ENCODE measurements at places on chromosomes 5 and 9.

GRCh38 chr5:17723876-17724275 lies 89.6 kb downstream of the TAF11L14 start:
- DNase-seq: no peak

GRCh38 chr5:172942556-172942955 lies 16.7 kb upstream of the RPL26L1 start:
- no peak for DNase-seq

DNA sequence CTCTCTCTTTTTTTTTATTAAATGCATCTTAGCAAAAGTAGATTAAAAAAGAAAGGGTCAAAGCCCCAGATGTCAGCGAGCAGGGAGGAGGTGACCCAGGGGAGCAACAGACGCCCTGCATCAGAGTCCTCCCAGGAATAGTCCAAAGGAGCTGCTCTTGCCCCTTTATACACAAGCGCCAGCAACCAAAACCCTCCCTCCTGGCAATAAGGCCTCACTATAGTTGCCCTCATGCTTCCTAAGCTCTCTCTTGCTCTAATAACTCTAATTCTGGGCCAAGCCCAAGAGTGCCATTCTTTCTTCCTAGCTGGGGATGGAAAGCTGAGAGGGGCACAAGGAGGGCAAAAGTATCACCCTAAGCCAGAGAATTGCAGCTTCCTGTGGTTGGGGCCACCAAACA lies 26.3 kb downstream of the PCDHGC5 start:
- DNase-seq: no peak

GRCh38 chr9:6852243-6852963 lies 94.6 kb downstream of the KDM4C start:
- DNase-seq: no peak

GRCh38 chr9:17906841-17907778 lies 328.2 kb downstream of the SH3GL2 start:
- no peak for DNase-seq

GRCh38 chr9:18396102-18396728 lies 77.7 kb upstream of the ADAMTSL1 start:
- DNase-seq: no peak

GRCh38 chr5:15936505-15937245 lies 242.9 kb downstream of the MARCHF11 start:
- no peak for DNase-seq

GRCh38 chr9:121807069-121807822 lies 155.8 kb downstream of the DAB2IP start:
- no peak for DNase-seq

All from stimulated activated CD8-positive, alpha-beta memory T cell treated with anti-CD3 and anti-CD28 coated beads, Interleukin-4, amount 100 ng/mL, for 4 hours (primary cell).